NCI-H187 treated with DMSO at 0.1 percent for 48 hours (cell line): ENCODE measurements at places on chromosomes 3 and 15.

GRCh38 chr3:176737480-176738110 is 459.7 kb downstream of the TBL1XR1 start:
- DNase-seq = no peak

GRCh38 chr15:83398626-83399025 is 48.5 kb upstream of the SH3GL3 start:
- DNase-seq = no peak

- DNase-seq = no peak
These were observed 32.8 kb downstream of the CDIN1 start for GRCh38 chr15:36612063-36612788.

- no peak for DNase-seq
These were observed 202.0 kb downstream of the AKAP13 start for GRCh38 chr15:85582131-85583079.

- no peak for DNase-seq
These were observed 590.2 kb downstream of the RBMS3 start for GRCh38 chr3:29871087-29871486.

GRCh38 chr3:55868347-55868746 is 381.2 kb upstream of the WNT5A start:
- DNase-seq = no peak

GRCh38 chr15:39820050-39820602 is 37.5 kb upstream of the FSIP1 start:
- DNase-seq = no peak

DNA sequence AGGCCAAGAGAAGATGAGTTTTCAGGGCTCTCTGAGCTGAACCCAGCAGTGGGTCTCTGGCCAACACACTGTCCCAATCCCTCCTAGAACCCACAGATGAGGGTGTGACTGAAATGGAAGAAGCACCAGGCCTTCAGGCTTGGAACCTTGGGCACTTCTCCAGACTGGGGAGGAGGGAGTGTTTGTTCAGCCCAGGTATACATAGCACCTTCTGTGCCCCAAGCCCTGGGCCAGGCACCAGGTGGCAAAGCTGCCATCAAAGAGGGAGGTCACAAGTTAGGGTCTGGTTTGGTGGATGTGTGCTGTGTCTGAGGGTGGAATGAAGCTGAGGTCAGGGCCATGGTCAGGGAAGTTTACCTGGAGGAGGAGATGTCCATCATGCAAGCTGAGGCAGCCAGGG is 15.8 kb upstream of the RHO start:
- no peak for DNase-seq

DNA sequence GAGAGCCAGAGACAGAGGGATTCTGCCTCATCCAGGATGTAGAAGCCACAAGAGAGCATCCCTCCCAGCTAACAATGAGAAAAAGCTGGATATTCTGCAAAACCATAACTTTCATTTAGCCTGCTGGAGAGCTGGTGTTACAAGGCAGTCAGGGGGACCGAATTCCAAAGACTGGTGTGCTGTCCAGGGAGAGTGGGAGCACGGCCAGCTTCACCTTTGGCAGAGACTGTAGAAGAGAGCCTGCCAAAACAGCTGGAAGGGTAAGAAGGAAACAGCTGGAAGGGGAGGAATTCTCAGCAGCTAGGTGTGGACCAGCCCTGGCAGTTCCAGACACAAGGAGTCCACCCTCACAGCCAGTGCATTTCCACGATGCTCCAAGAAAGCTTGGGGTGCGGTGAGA is 109.9 kb upstream of the LINGO1 start:
- no peak for DNase-seq

- DNase-seq = no peak
These were observed 159.6 kb downstream of the GHSR start for GRCh38 chr3:172288651-172289050.

DNA sequence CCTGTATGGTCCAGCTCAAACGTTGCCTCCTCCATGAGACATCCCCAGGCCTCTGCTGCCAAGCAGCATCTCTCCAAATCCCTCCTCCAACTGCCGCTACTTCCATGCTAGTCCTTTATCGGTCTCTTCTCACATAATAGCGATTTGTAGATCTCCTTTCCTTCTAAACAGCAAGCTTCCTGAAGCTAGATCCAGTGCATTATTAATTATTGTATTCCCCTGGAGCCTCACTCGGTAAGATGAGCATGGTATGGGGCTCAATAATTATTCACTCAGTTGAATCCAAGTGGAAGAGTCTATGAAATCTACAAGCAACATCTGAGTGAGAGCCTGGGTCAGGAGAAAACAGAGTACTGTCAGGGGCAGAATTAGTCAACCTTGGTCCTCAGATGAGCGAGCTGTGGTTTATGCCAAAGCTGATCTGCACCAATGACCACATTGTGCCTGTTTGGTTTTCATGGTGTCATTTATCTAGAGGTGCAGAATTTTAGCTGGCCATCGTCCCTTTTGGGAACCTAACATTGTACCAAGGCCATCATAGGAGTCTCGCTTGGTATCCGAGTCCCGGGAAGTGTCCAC is 93.8 kb upstream of the UBE2E1 start:
- no peak for DNase-seq

DNA sequence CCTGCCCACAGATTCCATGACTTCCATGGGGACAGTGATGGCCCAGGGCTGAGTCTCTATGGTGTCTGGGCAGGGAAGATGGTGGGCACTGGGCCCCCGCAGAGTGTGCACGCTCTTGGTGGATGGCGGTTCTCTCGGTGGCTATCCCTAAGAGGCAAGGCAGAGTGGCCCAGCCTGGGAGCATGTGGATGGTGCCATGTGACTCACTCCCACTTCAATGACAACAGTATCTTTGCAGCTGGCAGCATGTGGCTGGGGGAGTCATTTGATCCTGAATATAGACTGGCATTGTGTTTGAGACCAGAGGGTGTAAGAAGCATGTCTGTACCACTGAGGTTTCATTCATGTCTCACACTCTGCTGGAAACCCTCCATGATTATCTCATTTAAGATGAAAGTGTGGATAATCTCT is 101.2 kb downstream of the CORO2B start:
- no peak for DNase-seq

GRCh38 chr15:76006136-76006778 is 6.0 kb downstream of the NRG4 start:
- DNase-seq = no peak

GRCh38 chr3:153442386-153442785 is 280.4 kb downstream of the RAP2B start:
- DNase-seq = no peak

- DNase-seq = no peak
These were observed 6.1 kb upstream of the TMEM207 start for GRCh38 chr3:190455828-190456227.

GRCh38 chr3:25418596-25418995 is 9.5 kb upstream of the RARB start:
- DNase-seq = no peak

- no peak for DNase-seq
These were observed 75.8 kb downstream of the NR2F2 start for GRCh38 chr15:96406291-96406690.

DNA sequence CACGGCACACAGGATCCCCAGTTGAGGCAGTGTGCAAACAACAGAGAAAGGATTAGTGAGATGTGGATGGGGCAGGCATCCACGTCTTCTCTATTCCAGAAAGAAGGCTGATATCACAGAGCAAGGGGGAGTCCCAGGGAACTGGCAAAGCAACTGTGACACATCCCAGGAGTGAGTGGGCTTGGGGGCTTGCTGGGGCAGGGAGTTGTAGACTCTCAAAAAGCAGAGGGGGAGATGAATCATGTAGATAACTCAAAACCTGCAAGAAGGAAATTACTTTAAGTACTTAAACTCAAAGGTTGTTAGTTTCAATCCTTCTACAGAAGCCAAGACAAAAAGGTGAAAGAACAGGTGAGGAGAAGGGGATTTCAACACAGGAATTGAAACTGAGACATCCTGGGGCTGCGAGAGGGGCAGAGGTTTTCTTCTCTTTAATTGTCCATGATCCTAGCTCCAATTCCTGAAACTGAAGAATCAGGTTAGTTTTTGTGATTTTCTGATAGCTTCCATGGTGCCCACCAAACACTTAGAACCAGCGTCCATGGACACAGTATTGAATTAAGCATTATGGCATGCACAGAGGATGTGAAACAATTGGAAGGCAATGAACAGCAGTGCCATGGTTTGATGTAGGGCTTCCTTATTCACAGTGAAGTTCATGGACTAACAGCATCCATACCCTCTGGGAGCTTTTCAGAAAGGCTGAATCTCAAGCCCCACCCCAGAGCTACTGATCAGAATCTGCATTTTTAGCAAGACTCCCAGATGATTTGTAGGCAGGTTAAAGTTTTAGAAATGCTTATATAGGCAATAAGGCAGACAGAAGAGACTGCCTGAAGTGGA is 52.0 kb downstream of the CCR3 start:
- no peak for DNase-seq

DNA sequence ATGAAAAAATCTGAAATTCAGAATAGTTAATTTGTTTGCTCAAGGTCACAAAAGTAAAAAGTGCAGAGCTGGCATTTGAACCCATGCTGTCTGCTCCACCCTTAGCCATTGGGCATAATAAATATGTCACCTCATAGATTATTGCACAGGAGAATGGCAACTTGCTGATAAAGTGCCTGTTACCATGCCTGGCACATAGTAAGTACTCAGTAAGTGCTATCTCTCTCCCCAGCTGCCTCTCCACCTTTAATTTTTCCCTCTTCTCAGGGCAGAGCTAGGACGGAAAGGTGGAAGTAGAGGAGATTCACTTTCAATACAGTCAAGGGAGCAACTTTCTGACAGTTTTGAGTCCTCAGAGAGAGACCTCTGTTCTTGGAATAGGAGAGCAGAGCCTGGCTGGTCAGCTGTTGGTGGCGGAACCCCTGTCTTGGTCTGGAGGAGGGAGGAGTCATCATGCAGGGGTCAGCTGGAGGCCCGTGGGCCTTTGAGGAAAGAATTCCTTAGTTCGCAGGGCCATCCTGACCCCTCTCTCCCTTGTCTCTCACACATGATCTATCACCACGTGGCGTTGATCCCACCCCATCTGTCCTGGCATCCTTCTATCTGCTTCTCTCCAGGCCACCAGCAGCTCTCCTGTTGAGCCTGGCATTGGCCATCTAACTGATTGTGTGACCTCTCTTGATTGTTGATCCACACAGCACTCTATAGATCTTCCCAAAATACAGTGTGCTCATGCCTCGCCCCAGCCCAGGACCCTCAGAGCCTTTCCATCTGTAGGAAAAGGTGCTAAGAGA is 149.3 kb downstream of the RPLP1 start:
- DNase-seq = no peak

DNA sequence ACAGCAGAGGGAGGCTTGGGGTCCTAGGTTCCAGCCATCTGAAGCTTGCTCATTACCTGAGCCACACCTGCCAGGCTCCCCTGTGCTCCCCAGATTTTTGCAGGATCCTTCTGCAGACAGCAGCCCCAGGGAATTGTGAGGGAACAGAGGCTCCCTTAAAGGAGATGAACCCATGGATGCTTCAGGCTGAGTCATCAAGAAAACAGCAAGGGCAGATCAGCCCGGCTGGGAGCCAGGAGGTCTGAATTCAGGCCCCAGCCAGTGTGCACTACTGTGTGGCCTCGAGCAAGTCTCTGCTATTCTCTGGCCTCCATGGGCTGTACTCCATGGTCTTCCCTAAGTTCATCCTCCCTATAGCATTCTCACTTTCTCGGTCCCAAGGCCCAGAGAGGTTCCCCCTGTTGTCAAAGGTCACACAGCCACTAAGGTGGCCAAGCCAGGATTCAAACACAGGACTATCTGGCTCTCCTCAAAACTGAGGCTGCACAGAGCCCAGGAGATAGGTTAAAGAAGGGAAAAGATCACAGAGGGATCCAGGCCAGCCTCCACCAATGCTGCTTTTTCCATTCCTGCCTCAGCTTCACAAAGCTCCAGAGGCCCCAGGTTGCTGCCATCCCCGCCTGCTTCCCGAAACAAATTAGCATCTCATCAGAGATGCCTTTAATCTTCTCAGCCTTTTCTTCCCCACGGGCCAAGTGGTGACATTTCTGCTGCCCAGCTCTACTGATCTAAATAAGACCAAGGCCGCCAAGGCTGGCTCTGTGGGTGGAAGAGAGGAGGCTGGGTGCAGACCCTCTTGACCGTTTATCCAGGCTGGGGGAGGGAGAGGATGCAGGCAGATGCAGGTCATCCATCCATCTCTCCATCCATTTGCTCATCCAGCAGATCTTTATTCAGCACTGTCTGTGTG is 21.2 kb upstream of the GRIP2 start:
- no peak for DNase-seq

- no peak for DNase-seq
These were observed 181.7 kb downstream of the TP63 start for GRCh38 chr3:189812806-189813465.

DNA sequence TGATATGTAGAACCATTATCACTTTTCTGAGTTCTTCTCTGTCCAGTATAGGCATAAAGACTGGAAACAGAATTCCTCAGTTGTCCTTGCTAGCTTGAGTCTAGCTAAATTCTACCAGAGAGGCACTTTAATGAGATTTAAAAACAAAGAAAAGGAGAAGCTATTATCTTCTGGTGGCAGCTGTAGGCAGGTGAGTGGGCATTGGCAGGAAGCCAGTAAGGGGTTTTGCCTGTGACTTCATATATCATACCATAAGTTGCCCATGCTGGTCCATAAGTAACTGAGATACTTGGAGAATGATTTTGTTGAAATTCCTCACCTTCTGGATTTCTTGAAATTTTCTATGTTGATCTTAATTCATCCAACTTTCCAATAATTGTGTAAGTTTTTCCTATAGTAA is 402.3 kb upstream of the TGFBR2 start:
- DNase-seq = no peak

GRCh38 chr3:162865466-162865865 is 1368.9 kb downstream of the OTOL1 start:
- no peak for DNase-seq

DNA sequence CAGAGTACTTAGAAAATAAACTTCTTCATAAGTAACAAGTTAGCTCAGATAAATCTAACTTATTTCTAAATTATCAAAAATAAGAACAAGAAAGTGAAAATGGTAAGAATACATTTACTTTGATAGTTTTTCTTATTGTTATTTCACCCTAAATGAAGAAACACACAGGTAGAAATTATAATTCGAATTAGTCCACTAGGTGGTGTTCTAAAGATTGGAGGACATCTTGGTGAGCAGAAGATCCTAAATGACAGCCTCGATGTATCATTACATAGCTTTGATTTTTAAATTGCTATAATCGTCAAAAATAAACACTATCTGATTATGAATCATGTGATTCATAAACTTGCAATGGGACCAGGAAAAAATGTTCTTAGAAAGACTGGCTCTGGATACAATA is 280.8 kb upstream of the UBE2E2 start:
- DNase-seq = no peak

DNA sequence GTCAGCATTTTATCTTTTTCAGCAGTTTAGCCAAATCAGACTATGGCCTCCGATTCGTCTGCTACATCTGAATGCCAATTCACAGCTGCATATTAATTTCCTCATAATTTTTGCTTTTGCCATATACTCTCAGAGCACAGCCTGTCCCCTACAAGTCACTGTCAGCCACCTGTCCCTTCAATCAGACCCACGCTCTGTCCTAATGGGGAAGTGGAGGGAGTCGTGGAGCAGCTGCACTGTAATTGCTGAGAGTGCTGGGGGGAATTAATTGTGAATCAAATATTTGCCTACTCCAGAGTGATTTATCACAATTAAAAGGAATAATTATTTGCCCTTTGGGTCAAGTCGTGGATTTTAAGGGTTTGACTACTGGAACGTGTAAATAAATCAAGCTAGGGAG is 75.5 kb downstream of the EBLN2 start:
- DNase-seq = no peak
